ENCODE measurements at places on chromosomes 1 and 21.
A peak's percentile ranks its signal among the peaks of the same experiment; 100 is the strongest.

- no peak for DNase-seq
Measured at GRCh38 chr1:11606775-11607174, 47.5 kb downstream of the FBXO2 start.

DNA sequence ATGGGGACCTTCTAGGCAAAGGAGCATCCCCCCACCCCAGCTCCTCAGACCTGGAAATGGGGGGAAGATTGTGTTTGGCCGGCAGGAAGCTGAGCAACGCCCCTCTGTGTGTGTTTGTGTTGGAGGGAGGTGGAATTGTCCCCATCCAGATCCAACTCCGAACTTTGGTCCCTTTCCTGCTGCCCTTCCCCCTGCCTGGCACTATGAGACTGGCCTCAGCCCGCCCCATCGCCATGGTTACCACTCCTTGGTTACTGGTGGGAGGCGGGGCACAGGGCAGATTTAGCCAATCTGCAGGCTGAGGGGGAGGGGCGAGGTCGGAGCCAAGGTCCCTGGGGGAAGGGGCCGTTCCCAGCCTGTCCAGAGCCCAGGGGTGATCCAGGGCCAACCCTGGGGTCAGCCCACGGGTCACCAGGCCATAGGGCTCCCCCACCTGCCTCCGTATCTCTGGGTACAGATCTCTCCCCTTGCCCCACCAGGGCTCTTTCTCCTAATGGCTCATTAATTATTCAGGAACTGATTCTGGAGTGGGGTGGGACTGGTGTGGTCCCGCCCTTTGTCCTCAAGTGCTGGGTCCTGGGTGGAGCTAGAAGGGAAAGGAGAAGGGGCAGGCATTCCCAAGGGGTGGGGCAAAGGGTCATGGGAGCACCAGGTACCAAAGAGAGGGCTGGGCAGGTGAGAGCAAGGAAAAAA, 15.2 kb downstream of the PTPRF start:
- peak; percentile 73 for DNase-seq

DNA sequence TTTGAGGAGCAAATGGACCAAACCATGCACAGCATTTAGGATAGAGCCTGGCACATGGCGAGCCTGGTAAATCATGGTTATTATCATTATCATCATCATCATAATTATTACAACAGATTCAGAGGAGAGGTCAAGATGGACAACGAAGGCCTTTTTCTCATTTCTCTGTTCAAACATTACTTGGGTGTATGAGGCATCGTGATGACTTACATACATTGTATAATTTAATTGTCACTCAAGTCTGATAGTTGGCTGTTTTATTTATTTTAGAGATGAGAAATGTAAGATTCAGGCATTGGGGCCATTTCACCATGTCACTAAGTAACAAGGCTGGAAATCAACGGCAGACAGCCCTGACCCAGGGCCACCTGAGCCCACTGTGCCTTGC, 68.1 kb downstream of the SLC35F3 start:
- DNase-seq: no peak

DNA sequence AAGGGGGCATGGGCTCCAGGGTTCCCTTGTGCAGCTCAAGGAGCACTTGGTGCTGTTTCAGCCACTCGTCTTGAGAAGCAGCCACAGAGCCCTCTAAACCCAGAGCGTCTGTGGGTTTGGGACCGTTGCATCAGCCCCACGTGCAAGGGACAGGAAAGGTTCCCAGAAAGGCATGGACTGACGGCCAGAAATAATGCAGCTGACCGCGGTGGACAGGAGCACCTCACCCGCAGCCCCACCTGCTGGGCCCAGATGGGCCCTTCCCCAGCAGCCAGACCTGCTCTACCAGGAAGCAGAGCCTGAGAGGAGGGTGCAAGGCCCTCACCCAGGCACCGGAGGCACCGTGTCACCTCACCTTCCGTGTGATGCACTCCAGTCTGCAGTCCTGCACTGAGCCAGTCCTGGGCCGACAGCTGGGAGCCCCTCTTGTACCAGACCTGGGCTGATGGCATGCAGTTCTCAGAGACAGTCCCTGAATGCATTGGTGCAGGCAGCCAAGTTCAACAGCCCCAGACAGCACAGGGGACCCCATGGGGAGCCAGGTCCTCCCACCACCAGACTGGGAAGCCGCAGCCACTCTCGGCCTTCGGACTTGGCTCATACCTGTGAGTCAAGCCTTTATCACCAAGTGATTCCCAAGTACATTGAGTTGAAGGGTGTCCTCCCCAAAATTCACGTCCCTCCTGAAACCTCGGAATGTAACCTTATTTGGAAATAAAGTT, 4.8 kb upstream of the TFF3 start:
- DNase-seq: no peak

DNA sequence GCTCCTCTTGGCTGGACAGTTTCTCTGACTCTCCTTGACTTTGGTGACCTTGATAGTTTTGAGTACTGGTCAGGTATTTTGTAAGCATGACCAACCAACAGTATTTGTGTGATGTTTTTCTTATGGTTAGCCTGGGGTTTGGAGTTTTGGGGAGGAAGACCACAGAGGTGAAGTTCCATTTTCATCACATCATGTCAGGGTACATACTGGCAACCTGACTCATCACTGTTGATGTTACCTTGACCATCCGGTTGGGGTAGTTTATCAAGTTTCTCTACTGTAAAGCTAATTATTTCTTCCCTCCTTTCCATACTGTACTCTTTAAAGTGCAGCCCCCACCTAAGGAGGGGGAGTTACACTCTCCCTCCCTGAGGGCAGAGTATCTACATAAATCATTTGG, 13.4 kb downstream of the OSCP1 start:
- DNase-seq: no peak

DNA sequence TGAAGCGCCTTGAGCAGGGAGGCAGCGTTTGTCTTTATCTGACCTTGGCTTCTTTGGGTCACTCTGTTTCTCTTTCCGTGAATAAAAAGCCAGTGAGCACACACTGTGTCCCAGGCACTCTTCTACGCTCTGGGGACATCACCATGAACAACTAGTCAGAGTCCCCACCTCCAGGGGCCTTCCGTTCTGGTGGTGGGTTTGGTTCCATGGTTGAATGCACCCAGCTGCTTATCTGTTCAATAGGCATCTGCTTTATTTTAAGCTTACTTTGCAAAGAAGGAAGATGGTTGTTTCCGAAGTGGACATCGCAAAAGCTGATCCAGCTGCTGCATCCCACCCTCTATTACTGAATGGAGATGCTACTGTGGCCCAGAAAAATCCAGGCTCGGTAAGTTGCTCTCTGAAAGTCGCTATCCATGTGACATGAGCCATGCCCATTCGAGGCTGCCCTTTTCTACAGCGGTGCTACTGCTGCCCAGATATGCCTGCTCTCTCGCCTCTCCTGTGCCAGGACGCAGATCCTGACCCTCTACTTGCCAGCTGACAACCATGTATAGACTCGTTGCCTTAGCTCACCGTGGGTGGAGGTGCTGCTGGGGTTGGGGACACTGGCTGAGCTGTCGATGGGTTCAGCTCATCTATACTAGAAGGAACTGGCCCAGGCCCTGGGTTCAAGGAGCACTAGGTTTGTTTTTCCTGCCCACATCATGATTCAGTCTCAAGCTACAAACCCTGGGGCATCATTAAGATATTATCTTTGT, 5.9 kb downstream of the MX1 start:
- no peak for DNase-seq

GRCh38 chr1:115807723-115808122, 33.2 kb downstream of the NHLH2 start:
- DNase-seq: peak; percentile 88

- no peak for DNase-seq
Measured at GRCh38 chr21:46254208-46254975, 25.8 kb upstream of the LSS start.

DNA sequence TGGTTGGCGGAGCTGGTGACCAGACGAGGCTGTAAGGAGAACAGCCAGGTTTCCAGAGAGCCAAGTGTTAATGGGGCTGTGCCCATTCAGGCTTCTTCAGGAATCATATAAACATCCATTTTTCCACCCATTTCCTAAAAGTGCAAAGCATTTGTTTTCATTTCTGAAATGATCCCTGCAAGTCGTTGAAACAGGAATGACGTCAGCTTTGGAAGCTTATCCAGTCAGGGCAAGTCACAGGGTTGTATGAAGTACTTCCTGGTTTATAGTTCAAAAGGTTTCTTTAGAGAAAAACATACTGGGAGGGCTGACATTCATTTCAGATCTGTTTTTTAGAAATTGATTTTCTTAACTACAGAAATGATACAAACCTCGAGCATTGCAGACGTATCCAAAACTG, 29.2 kb downstream of the IGSF5 start:
- no peak for DNase-seq

DNA sequence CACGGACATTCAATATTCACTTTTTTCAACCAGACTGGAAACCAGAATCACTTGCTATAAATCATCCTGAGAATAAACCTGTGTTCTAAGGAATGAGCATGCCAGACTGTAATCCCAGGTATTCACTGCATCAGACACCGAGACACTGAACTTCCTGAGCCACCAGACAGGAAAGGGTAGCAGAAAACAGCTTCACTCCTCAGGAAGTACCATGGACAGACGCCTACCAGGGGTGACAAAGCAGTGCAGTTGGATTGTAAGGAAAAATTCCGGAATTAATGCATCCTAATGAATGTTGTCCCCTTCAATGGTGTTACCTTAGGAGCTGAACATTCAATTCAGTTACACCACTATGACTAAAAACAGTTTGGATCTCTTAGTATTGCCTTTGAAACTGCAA, 156.1 kb downstream of the PIGK start:
- no peak for DNase-seq

- DNase-seq: peak; percentile 11
Measured at GRCh38 chr1:218624052-218624451, 278.9 kb downstream of the TGFB2 start.

- peak; percentile 6 for DNase-seq
Measured at GRCh38 chr1:13950637-13951036, 250.6 kb downstream of the PRDM2 start.

GRCh38 chr1:232726048-232726779, 79.0 kb upstream of the MAP10 start:
- DNase-seq: no peak

DNA sequence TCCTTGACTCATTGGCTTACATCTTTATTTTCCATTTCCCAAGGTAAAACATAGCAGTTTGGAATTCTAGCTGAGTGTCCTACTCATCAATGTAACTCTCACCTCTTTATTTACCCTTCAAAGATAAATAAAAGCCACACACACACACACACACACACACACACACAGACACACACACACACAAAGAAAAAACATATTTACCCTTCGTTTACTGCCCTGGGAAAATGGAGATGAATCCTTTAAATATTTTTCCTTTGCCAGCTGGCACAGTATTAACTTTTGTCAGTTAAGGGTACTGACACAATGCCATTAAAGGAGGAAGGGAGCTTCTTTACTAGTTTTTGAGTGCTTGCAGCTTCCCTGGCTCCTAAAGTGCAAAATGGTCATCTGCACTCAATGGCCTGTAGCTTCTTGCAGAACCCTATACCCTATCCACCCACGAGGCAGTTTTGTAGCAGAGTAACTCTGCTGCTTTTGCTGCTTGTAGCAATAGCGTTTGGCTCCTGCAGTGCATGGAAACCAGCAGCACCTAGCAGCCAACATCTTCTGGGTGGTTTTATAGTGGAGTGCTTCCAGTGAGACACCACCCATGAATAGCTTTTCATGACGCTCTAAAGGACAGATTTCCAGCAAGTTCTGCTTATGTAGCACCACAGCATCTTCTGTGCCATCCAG, 103.7 kb downstream of the HS2ST1 start:
- no peak for DNase-seq

- DNase-seq: peak; percentile 62
Measured at GRCh38 chr1:33634806-33635205, 162.4 kb downstream of the ZSCAN20 start.

GRCh38 chr21:42887326-42887725, 5.8 kb upstream of the NDUFV3 start:
- DNase-seq: no peak

GRCh38 chr1:26003262-26003661, 5.4 kb upstream of the PAFAH2 start:
- DNase-seq: no peak

- DNase-seq: peak; percentile 37
Measured at GRCh38 chr1:11749203-11749689, 12.7 kb upstream of the C1orf167 start.

- DNase-seq: no peak
Measured at GRCh38 chr1:99650773-99651437, 5.0 kb downstream of the PALMD start.

GRCh38 chr1:33719771-33720670, 143.9 kb upstream of the HMGB4 start:
- no peak for DNase-seq

- peak; percentile 44 for DNase-seq
Measured at GRCh38 chr1:220982686-220983085, 103.4 kb downstream of the HLX start.

DNA sequence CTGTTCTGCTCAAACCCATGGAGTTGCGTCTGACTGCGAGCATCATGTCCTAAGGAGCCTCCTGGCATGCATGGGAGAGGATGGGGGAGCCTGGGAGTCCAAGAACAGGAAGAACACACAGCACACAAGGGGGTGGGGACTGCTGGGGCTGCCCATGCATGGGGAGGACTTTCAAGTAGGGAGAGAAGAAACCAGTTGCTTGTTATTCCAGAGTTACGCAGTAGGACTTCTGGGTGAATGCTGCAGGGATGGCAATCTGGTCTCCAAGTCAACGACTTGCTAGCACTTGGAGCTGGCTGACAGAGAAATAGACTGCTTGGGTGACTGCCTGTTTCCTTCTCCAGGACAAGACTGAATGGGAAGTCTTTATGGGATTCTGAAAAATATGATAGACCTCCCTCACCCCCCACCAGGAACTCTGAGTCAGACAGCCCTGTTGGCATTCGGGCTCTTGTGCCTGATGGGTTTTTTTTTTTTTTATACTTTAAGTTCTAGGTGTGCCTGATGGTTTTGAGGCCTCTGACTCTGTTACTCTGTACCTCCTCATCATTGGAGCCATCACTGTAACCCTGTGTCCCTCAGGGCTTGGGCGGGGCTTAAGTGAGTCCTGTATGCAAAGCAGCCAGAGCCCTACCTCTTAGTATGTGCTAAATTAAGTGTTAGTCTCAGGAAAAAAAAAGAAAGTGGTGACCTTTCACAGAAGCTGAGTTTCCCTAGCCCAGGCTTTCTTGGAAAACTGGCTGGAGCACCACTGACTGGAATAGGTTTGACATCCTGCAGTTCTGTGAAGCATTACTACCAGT, 30.3 kb downstream of the MAP3K21 start:
- no peak for DNase-seq

DNA sequence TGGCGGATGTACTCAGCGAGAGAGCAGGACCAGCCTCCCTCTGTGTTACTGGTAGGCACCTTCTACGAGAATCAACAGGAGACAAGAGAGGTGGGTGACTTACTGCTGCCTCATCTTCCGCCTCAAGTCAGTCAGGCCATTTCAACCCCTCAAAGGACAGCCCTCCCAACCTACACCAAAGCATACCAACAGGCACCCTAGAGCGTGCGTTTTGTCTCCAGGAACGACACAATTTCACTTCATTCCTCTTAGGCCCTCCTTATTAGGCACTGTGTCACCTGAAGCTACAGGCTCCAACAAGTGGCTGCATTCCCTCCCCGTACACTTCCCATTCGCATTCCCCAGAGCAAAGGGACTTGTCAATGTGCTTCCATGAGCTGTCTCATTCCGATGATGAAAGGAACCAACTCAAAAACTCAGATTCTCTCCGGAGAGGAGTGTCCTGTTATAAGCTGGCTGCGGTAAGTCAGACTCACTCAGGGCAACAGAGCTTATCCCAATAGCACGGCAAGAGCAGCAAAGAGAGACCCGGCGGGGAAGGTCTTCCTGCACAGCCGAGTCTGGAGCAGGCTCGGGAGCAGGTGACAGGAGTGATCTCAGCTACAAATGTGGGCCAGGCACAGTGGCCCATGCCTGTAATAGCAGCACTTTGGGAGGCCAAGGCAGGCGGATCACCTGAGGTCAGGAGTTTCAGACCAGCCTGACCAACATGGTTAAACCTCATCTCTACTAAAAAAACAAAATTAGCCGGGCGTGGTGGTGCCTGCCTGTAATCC, 120.6 kb upstream of the IFFO2 start:
- DNase-seq: no peak
